Fibroblast of gingiva (primary cell): ENCODE measurements at places on chromosomes 6 and 20.

- no peak for DNase-seq
Observed at GRCh38 chr20:44174996-44175765, 11.8 kb downstream of the JPH2 start.

DNA sequence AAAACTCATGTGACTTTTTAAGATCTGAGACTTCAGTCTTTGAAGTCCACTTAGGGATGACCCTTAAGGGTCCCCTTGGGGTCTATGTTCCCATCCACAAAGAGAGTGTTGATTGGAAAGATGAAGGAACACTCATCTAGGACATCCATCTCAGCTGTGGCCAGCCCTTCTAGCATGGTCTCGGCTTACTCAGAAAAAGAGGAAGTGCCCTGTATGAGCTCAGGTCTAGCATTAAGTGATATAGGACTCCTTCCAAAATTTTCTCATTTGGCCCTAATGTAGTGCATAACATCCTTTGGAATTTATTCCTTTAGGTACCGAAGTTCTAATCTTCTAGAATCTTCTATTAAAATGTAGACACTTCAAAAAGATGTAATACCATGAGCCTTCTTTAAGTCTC, 77.4 kb downstream of the NDUFAF5 start:
- DNase-seq, result no peak

DNA sequence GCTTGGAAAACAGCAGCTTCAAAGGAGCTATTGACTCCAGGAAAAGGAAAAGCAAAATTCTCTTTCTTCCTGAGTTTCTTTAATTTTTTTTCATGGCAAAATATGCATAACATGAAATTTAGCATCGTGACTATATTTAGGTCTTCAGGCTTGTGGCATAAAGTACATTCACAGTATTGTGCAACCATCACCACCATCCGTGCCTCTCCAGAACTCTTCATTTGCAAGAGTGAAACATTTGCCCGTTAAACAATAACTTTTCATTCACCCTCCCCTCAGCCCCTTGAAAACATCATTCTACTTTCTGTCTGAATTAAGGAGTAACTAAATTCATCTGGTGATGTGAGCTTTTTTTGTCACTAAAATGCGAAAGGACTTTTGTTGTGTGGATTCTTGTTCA, 251.7 kb downstream of the PHACTR1 start:
- DNase-seq, result peak; percentile 31

GRCh38 chr20:15195378-15195777, 858.0 kb upstream of the FLRT3 start:
- no peak for DNase-seq
